ENCODE measurements at places on chromosomes 4 and X.

GRCh38 chr4:81751531-81752289 lies 280.0 kb upstream of the RASGEF1B start:
- no peak for DNase-seq

DNA sequence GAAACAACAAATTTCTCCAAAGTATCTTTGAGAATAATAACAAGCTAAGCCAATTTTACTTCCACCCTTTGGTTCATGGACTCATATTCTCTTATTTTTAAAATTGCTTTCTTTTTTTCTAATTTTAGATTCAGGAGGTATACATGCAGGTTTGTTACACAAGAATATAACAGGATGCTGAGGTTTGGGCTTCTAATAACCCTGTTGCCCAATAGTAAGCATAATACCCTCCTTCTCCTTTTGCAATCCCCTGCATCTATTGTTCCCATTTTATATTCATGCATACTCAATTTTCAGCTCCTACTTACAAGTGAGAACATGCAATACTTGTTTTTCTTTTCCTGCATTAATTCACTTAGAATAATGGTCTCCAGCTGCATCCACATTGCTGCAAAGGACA lies 202.3 kb upstream of the FSTL5 start:
- no peak for DNase-seq

DNA sequence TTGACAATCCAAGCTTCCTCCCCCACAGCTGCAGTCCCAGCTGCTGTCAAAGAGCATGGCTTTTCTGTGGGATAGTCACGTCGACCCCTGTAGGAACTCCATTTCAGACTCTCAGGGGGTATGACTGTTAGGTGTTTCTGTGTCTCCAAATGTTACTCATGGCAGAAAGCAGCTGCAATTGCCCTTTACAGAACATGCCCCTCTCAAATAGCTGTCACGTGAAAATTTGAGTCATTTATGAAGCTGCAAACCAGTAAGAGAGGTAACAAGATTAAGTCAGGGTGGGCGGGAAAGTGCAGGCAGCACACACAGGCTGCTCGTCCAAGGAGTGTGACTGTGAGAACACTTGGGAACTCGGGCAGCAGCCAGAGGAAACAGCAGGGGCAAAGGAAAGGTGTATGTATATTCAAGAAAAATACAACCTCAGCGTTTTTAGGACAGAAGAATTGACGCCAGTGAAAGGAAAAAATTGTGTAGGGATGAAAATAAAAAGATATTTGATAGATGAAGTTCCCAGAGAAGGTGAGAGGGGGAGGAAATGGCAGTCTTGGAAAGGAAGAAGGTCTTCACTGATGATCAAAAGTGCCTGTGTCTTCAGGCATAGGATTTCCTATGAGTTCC lies 66.5 kb upstream of the TMEM184C start:
- no peak for DNase-seq

GRCh38 chr4:174058846-174059245 lies 224.6 kb downstream of the FBXO8 start:
- DNase-seq = no peak

DNA sequence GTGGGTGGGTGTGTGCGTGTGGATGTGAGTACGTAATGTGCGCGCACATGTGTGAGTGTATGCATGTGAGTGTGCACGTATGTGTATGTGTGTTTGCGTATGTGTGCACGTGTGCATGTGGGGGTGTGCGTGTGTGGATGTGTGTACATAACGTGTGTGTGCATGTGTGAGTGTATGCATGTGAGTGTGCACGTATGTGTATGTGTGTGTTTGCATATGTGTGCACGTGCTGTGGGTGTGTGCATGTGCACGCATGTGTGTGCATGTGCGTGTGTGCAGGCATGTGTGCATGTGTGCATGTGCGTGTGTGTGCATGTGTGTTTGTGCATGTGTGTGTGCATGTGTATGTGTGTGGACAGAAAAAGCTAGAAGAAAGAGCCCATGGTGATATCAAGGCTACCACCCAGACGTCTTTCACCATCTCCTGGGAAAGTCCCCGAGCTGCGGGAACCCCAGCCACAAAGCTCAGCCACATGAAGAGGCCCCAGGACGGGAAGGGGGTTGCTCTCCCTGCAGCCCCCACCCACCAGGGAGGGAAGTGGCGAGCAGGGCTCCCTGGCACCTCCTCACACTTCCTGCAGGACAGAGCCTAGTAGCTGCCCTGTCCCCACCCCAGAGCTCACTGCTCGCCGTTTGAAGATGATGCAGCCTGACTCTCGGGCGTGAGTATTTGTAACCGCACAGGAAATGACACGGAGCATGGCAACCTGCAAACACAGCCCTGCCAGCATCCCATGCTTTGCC lies 108.3 kb downstream of the DCTD start:
- DNase-seq = no peak

GRCh38 chr4:99670409-99671073 lies 12.9 kb upstream of the C4orf54 start:
- DNase-seq = no peak

GRCh38 chr4:132114885-132115284 lies 1034.2 kb upstream of the PCDH10 start:
- no peak for DNase-seq

GRCh38 chrX:150712619-150713018 lies 19.4 kb downstream of the MTMR1 start:
- no peak for DNase-seq

- no peak for DNase-seq
Observed at GRCh38 chrX:120468479-120468824, 644 bp downstream of the LAMP2 start.

DNA sequence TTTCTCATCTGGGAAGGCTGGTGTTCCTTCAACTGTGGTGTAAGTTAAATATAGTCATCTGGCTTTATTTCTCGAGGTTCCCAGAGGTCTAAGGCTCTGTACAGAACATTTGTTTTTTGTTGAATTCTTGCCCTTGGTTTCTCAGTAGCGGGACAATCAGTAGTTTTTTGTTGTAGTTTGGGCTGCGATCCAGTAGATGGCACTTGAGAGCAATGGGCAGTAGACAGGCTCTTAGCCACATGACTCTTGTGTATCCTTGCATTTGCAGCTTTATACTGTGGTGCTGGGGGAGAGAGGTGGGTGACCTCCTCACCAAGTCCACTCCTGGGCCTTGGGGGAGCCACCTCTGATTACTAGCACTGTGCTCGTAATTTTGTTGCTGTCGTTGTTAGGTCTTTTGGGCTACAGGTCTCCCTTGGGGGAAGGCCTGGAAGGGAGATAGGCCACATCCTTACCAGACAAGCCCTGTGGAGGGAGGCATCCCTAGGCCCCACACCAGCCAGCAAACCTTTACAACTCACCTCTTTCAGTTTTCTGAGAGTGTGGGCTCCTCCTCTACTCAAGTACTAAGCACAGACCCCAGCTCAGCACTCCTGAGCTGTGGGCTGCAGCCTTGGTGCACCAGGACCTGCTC lies 8.1 kb downstream of the ETDB start:
- no peak for DNase-seq

DNA sequence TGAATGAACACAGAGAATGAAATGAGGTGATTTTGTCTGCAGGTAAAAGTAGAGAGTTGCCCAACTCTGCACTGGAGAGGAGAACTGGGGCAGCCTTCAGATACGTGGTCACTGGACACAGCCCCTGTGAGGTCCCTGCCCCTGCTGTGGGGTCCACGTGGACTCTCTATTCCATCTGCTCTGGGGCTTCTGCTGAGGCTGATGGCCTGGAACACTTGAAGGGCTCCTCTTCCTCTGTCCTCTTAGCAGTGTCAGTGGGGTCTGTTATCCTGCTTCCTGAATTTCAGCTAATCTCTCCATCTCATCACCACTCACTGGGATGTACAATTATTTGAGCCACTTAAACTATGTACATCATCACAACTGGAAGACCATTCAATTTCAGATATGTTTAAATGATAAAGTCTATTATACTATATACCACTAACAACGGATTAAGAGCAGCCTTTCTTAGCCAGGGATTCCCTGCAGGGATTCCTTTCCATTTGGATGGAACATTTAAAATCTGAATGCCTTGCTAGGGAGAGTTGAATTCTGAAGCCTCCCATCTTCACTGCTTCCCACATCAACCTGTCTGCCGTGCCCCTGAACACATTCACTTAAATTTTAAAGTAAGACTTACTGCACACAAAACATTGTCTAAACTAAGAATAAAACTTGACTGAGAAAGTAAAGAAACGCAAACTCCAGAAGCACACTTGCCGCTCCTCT lies 74.0 kb downstream of the CC2D2A start:
- DNase-seq = no peak

GRCh38 chr4:72935462-72935861 lies 134.1 kb downstream of the COX18 start:
- no peak for DNase-seq

DNA sequence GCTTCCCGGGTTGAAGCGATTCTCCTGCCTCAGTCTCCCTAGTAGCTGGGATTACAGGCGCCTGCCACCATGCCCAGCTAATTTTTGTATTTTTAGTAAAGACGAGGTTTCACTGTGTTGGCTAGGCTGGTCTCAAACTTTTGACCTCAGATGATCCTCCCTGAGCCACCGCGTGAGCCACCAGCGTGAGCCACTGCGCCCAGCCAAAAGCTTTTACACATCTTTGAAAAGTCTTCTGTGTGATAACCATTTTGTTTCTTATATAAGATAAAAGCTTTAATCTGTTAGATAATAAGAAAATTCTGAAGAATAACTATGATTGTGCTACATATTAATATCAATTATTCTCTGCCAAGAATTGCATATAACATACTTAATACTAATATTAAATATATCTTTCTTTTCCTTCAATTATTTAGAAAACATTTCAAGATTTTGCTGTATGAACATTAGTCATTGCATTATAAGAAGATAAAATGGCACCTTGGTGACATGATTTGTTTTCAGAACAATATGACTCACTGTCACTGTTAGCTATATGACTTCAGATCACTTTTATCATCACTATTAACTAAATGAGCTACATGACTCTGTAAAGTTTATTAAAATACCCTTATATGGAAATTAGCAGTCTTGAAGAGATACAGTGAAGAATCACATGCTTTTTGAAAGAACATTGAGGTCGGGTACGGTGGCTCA lies 33.4 kb downstream of the RUFY3 start:
- no peak for DNase-seq

GRCh38 chr4:140374130-140374477 lies 658 bp downstream of the SCOC start:
- no peak for DNase-seq
